ENCODE measurements at places on chromosomes 6 and 20. TPM values are rescaled to one million over a fixed set of nuclear protein-coding genes. Genes with fewer than 3 reads are reported as not detected.

- no peak for DNase-seq
Observed at GRCh38 chr6:18078866-18079265, 43.6 kb downstream of the NHLRC1 start.

DNA sequence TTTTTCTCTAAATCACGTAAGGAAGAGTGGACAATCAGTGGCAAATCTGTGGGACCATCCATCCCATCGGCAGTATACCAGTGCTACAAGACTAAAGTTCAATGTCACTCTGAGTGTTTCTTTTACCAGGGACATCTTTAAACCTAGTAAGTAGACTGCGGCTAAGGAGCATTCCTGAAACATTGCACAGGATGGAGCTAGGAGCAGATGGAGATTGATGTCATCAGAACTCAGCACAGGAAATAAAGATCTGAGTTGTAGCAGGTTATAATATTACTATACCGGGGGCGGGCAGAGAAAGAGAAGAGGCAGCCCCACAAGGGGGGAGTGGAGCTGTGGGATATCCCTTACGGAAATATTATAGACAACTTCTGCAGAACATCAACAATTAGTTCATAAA, 162.1 kb downstream of the MTFR2 start:
- DNase-seq, result no peak

DNA sequence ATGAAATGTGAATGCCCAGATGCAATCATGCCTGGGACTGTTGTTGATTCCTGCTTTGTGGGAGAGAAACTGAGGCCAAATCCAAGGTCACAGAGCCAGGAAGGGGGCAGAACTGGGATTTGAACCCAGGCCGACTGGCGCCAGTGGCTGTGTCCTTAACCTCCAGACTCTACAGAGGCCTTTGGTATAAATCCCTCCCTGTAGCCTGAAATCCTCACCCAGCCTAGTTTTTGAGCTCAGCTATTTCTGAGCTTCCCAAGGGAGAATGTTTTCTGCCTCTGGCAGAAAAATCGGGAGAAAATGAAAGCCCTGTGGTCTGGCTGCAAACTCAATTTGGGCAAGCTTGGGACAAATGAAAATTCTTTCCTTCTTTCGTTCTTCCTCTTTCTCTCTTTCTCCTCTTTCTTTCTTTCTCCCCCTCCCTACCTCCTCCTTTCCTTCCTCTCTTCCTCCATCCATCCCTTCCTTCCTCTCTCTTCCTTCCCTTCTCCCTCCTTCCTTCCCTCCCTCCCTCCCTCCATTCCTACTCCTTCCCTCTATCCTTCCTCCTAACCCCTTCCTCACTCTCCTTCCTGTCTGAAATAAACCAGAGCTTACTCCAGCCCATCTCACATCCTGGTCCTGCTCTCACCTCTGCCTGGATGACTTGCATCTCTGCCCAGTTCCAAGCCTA, 34.9 kb downstream of the SNAI1 start:
- no peak for DNase-seq

- peak; percentile 15 for DNase-seq
Observed at GRCh38 chr6:7673063-7673536, 52.8 kb upstream of the BMP6 start.

GRCh38 chr20:2578475-2579192, 42.3 kb downstream of the TMC2 start:
- DNase-seq, result no peak

DNA sequence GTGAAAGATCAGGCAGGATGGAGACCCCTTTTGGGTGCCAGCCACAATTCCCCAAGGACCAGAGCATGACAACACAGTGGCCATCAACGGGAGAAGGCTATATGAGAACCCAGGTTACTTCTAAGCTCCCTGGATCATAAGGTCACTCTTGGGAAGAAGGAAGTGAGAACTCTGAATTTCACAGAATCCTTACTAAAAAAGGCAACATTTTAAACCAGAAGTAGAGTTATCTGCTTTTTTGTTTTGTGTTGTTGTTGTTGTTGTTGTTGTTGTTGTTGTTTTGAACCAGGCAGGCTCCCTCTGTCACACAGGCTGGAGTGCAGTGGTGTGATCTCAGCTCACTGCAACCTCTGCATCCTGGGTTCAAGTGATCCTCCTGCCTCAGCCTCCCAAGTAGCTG, 107.4 kb upstream of the TNFAIP3 start:
- DNase-seq, result no peak

- DNase-seq, result no peak
Observed at GRCh38 chr20:61120595-61121515, 131.2 kb upstream of the CDH4 start.

GRCh38 chr20:43571771-43572170, 12.9 kb downstream of the SGK2 start:
- no peak for DNase-seq

Gene UBD
- total RNA-seq, result 0.31 TPM

Gene RTF2
- 84.7 TPM for total RNA-seq

Gene CST2
- not detected for total RNA-seq

Gene GJA10
- total RNA-seq, result not detected
